Myocyte (in vitro differentiated cells): ENCODE measurements at places on chromosomes 2 and 18.

- DNase-seq: no peak
These were observed 168.8 kb downstream of the SEPTIN10 start for GRCh38 chr2:109444916-109445315.

DNA sequence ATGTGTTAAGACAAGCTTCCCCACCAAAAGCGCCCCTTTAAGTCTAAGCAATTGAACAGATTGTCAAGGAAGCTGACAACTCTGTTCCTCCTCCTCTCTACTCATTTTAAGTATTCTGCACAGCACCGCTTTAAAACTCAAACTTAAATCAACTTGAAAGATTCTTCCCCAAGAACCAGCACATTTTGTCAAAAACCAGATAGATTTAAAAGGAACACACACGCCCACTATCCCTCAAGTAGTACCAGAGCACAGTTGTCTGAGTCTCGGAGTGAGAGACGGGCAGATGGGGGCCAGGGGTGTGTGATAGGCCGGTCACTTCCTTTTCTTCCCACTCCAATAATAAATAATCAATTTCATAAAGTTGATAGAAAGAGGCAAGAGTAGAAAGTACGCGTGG, 67.7 kb upstream of the POU3F3 start:
- DNase-seq: no peak

- peak; percentile 18 for DNase-seq
These were observed 1544.4 kb downstream of the LRP1B start for GRCh38 chr2:140586379-140586778.

DNA sequence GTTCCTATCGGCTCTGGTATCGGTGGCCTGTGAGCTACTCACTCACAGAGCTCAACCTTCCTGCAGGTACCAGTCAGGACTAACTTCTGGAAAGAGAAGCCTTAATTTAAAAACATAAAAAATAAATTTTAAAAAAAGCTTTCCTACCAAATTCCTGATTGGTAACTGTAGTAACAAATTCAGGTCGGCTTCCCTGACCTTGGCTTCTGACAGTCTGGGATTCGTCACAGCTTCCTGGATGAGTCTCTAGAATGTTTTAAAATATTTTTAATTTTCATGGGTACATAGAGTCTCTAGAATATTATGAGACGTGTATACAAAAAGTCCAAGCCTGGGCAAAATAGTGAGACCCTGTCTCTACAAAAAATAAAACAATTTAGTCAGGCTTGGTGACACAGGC, 45.0 kb upstream of the MTCL1 start:
- no peak for DNase-seq

- no peak for DNase-seq
These were observed 64.3 kb downstream of the EDAR start for GRCh38 chr2:108924580-108925251.

- no peak for DNase-seq
These were observed 20.5 kb downstream of the GPR35 start for GRCh38 chr2:240645801-240646175.

DNA sequence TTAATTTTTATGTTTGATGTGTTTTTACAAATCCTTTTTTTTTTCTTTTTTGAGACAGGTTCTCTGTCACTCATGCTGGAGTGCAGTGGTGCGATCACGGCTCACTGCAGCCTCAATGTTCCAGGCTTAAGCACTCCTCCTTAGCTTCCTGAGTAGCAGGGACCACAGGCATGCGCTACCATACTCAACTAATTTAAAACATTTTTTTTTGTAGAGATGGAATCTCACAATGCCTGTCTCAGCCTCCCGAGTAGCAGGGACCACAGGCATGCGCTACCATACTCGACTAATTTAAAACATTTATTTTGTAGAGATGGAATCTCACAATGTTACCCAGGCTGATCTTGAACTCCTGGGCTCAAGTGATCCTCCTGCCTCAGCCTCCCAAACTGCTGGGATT, 3.2 kb downstream of the NOTO start:
- DNase-seq: no peak

GRCh38 chr2:128867311-128867710, 548.6 kb upstream of the HS6ST1 start:
- DNase-seq: no peak

DNA sequence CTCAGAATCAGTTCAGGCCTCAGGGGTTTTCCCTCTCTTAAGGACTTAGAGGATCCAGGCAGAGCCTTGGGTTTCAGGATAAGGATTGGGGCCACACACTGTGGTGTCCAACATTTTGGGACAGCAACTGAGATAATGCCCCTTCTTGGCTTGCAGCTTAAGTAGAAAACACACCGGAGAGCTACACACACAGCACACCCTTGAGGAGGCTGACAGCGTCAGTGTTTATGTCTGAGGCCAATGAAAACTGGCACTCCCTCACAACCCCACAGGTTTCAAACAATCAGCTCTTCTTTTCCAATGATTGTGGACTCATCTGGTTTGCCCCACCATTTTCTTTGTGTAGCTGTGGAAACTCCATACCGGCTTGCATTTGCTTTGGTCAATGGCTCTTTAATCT, 257.7 kb downstream of the CDCA7 start:
- no peak for DNase-seq

- DNase-seq: no peak
These were observed 166.7 kb upstream of the DTNA start for GRCh38 chr18:34543356-34543755.

- peak; percentile 90 for DNase-seq
These were observed 68.9 kb downstream of the BIRC6 start for GRCh38 chr2:32425719-32426141.

DNA sequence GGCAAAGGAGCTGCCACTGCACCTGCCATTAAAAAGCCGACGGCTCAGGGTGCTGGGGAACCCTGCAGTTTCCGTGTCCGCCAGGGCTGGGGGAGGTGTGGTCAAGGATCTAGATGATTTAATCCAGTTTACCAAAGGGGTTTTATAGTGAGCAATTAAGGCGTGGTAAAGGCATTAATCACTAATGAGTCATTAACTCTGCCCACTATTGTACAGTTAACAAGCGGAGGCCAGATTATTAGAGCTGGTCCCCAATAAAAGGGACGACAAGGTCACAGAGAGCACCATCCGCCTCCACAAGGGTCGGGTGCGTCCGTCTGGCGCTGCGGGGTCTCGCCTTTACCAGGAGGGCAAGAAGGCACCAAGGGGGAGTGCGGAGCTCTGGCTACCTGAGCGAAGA, 9.6 kb downstream of the RAX start:
- DNase-seq: no peak

DNA sequence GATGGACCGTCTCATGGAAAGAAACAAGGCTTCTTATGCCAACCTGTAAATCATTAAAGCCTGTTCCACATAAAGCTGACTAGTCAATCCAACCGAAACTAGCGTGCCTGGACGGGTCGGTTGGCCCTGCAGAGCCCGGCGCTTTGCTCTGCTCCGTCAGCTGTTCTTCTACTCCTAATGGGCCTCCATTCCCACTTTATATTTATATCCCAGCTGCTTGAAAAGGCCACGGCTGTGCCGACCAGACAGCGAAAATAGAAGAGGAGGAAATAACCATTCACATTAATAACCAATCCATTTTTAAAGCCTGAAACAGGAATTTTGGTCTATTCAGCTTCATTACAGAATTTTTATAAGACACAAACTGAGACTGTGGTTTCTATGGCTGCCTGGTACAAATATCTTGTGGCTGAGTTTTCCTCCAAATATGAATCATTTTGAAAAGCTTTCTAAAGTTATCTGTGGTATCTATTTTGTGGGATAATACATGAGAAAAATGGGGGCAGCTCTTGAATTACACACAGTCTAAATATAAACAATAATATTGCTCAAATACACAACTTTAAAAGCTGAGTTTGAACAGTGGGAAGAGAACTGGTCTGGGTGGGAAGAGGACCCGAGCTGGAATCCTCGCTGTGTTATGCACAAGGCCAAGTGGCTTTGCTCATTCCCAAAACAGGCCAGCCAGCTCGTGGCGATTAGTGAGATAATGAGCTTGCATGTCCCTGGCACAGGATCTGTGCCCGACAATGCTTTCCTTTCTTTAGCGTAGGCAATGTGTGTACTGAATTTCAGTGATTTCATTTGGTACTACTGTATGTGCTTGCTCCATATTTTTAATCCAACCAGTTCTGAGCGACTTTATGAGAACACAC, 10.5 kb upstream of the FAM124B start:
- DNase-seq: peak; percentile 95

- DNase-seq: no peak
These were observed 56.3 kb downstream of the TWIST2 start for GRCh38 chr2:238904177-238904576.

DNA sequence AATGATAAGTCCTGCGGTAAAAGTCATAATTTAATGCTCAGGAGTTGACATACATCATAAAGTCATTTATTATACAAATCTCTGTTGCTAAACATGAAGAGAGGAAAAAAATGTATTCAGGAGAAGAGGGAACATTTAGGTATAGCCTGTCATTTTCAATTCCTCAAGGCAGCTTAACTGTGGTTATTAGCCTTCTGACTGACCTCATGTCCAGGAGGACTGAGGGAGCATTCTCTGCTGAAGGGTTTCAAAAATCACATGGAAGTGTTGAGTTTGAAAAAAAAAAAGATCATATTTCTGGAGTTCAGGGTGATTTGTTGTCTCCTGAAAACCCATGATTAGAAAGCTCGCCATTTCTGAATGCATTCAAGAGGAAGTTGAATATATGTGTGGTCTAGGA, 1371.1 kb upstream of the LRRTM1 start:
- DNase-seq: no peak

- DNase-seq: no peak
These were observed 41.5 kb upstream of the EPC2 start for GRCh38 chr2:148602885-148603561.

- no peak for DNase-seq
These were observed 34.6 kb upstream of the TACR1 start for GRCh38 chr2:75233965-75234364.

- no peak for DNase-seq
These were observed 126.9 kb upstream of the CTDP1 start for GRCh38 chr18:79552696-79553095.

DNA sequence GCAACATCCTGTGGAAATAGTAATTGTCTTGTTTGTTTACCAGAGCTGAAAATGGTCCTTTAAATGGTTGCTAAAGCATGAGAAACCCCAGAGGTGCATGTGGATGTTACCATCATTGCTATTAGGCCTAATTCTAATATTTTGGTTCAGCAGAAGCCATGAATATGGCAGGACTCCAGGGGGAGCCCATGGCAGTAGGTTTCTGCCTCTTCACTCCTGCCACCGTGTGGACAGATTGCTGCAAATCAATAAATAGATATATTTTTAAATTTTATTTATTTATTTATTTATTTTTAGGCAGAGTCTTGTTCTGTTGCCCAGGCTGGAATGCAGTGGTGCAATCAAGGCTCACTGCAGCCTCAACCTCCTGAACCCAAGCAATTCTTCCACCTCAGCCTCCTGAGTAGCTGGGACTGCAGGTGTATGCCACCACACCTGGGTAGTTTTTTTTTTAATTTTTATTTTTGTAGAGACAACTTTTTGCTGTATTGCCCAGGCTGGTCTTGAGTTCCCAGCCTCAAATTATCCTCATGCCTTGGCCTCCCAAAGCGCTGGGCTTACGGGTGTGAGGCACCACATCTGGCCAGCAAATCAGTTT, 54.9 kb upstream of the CAPN13 start:
- peak; percentile 64 for DNase-seq

DNA sequence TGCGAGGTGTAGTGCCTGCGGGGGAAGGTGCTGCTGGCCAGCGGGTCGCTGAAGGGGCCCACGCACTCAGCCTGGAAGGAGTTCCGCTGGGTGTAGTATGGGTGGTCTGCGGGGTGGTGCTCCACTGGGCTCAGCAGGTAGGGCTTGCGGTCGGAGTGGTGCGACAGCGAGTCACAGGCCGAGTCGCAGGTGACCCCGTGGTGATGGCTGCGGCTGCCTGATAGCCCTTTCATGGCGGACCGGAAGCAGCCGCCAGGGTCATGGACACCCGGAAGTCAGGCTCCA, 429.8 kb downstream of the TGIF1 start:
- DNase-seq: no peak

- DNase-seq: no peak
These were observed 52.3 kb downstream of the HIBCH start for GRCh38 chr2:190267302-190267701.
